Activated effector memory CD4-positive, alpha-beta T cell treated with Interleukin-2 at 50 U/mL for 16 hours (primary cell): ENCODE measurements at places on chromosomes 13 and 19.

GRCh38 chr19:16821081-16821480 lies 8.1 kb upstream of the SIN3B start:
- no peak for DNase-seq

DNA sequence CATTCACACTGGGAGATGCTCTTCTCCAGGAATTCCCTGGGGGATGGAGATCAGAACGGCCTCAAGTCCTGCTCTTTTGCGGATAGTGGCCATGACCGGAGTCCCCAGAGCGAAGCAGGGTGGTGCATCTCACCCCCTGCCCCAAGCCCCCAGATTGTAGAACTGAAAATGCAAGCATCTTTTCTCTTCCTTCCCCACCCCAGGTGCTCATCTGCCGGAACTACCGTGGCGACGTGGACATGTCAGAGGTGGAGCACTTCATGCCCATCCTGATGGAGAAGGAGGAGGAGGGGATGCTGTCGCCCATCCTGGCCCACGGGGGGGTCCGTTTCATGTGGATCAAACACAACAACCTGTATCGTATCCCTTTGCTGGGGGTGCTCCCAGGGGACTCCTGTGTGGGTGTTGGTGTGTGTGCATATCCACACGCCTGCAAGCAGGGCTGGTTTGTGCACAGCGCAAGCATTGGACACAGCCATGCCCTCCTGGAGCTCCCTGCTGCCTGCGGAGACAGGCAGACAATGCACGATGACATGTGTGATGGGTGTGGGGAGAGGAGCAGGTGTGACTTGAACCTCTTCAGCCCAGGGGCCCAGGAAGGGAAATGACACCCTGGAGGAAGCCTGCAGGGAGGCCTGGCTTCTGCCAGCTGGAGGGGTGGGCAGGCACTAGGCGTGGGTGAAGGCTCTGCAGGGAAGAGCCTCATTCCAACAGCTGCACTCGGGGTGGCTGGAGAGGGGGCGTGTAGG lies 5.7 kb downstream of the AP1M1 start:
- DNase-seq, result no peak

GRCh38 chr19:33417751-33418150 lies 44.2 kb downstream of the CEBPG start:
- no peak for DNase-seq

DNA sequence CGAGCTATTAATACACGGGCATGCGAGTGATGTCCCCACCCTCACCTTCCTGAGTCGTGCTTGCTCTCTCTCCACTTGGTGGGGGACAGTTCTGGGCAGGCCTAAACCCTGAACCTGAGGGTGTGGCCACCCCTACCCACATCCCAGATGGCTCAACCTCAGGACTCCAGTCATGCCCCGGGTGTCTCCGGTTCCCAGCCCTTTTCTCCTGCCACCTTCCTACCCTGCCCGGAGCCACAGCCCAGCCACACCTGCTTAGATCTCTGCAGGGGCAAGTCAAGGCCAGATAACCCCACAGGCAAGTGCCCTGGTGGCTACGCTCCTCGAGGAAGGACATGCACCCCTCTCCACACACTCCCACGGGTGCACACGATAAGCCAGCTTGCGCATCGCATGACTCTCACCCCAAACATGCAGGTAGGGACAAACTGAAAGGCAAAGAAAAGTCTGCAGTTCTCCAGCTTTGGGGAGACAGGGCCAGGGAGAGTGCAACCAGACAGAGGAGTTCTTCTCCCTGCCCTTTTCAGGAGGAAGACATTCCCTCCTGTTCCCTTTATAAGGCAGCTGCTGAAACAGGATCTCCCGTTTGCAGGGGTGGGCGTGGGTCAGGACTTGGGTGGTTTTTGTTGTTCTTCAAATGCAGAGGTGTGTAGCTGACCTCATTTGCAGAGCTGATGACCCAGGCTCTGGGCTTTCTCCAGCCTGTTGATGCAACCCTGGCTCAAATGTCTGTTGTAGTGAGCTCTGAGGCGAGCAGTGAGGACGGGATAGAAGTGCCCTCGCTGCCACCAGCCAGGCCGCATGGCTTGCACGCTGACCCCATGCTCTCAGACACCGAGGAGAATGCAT lies 88.6 kb downstream of the DPF1 start:
- no peak for DNase-seq

DNA sequence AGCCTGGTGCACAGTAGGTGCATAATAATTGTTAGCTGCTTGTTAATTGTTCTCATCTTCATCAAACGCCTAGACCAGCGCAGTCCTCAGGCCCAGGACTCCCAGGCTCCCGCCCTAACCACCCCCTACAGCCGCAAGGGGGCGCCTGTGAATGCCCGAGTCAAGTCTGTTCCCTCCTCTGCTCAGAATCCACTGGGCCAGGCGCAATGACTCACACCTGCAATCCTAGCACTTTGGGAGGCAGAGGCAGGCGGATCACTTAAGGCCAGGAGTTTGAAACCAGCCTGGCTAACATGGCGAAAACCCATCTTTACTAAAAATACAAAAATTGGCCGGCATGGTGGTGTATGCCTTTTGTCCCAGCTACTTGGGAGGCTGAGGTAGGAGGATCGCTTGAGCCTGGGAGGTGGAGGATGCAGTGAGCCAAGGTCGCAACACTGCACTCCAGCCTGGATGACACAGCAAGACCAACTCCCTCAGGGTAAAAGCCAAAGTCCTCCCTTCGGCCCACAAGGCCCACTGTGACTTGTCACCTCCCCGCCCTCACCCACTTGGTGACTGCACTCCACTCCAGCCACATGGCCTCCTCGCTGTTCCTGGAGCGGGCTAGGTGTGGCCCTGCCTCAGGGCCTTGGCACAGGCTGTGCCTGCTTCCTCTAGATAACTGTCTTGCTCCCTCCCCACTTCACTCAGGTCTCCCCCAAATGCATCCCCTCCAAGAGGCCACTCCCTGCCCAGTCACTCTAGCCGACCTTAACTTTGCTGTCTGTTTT lies 9.1 kb downstream of the ZNF653 start:
- peak; percentile 27 for DNase-seq

DNA sequence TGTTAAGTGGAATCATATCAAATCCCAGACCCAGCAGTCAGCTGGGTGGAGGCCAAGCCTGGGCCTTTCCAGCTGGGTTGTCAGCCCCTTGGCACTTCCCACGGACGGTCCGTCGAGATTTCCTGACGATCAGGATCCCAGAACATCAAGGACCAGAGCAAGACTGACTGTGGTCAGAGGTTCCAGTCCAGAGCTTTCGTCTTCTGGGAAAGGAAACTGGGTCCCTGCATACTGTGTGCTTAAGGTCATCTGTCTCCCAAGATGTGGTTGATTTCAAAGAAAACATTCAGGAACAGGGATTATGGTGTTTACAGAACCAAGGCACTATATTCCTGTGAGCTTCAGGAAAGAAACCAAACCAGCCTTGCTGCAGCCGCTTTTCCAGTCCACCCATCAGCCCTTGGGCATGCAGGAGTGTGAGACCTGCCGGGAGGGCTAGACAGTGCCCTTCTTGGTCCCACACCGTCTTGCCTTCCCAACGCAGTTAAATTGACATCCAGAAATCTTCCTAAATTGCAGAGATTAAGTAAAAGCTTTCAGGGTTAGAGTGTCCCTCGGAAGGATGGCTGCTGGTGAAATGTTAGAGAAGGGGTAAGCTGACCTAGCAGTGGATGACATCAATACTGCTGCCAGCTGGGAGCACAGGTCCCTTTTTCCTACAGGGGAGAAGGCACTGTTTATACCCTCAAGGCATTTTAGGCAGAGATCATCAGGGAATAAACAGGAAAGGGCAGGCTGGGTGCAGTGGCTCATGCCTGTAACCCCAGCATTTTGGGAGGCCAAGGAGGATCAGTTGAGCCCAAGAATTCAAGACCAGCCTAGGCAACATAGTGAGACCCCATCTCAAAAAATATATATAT lies 5.0 kb upstream of the C19orf33 start:
- DNase-seq, result no peak

GRCh38 chr13:71727662-71728061 lies 139.3 kb downstream of the DACH1 start:
- no peak for DNase-seq

DNA sequence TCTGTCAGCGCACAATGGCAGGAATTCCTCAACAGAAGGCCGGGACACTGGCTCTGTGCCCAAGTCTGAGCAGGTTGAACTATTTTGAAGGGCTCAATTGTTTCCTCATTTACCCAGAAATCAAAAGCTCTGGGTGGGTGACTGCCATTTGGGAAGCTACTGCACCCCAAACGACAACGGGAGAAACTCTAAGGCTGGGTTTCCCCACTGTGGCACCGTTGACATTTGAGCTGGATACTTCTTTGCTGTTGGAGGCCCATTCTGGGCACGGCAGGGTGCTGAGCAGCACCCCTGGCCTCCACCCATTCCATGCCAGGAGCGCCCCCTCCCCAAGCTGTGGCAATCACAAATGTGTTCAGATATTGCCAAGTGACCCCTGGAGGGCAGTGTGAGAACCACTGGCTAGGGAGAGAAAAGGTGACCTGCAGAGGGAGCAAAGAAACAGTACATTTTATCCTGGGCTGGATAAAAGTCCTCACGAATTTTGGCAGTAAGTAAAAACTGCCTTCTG lies 62.5 kb downstream of the RFX2 start:
- no peak for DNase-seq

DNA sequence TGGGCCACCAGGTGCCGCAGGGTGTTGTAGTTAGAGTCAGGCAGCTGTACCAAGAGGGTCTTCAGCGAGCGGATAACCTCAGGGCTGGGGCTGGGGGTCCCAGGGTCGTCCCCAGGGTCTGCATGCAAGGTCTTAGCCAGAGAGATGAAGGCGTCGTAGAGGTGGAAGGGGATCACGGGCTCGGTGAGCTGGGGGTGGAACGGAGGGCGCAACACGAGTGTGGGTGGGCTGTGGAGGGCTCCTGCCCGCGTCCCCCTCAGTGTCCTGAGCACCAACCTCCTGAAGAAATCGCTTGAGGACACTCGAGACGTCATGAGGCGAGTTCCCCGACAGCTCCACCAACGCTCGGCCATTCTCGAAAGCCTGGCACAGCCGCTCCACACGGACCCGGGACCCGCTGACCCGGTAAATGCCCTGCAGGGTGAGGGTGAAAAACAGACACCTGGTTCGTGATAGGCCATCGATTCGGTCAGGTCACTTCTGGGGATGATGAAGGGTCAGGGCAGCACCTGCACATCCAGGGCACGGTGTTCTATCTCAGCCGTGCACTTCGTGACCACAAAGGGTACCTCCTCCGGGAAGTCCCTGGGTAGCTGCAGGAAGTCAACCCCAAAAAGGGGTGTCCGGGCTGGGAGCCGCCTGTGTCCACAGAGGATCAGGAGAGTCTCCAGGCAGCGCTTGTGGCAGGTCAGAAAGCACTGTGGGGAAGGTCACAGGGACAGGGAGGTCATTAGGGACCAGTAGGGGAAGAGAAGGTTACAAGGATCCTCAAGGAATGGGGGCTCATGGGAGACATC lies 6.7 kb upstream of the LPAR2 start:
- no peak for DNase-seq

DNA sequence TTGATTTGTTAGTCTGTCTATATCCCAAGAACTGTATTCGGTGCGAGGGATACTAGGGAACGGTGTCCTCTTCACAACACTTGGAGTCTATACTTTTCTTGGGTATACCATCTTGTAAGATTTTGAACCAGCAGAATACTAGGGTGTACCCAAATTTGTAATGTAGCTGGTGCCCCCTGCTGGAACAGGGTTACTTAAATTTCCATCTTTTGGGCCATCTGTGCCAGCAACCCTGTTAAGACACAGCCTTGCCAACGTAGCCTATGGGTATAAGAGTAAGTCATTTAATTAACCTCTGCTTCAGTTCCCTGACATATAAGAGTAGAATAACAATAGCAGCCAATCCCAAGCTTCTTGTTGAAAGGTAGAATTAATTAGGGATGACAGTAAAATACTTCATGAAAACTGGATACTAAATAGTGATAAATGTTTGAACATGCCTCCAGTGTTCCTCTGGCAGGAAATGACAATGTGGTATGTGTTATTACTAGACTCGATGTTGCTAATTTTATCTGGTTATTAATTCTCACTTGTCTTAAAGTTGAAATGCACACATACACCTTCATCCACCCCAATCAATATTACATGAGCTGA lies 607.6 kb downstream of the FGF9 start:
- peak; percentile 44 for DNase-seq

GRCh38 chr19:40862333-40862732 lies 12.1 kb upstream of the CYP2A6 start:
- DNase-seq, result no peak

GRCh38 chr13:31761951-31762350 lies 22.6 kb downstream of the RXFP2 start:
- DNase-seq, result no peak

DNA sequence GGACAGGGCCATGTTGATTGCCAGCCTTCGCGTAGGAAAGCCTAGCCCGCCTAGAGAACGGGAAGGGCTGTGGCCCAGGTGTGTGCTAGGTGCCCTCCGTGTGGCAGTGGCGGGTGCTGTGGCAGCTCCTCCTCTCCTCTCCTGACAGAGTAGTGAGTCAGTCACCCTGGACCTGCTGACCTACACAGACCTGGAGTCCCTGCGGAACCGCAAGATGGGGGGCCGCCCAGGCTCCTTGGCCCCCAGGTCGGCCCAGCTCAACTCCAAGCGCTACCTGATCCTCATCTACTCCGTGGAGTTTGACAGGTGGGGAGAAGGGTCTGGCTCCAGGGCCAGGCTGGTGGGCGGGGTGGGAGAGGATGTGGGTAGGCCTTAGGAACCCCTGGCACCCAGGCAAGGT lies 11.1 kb downstream of the CCDC61 start:
- no peak for DNase-seq

DNA sequence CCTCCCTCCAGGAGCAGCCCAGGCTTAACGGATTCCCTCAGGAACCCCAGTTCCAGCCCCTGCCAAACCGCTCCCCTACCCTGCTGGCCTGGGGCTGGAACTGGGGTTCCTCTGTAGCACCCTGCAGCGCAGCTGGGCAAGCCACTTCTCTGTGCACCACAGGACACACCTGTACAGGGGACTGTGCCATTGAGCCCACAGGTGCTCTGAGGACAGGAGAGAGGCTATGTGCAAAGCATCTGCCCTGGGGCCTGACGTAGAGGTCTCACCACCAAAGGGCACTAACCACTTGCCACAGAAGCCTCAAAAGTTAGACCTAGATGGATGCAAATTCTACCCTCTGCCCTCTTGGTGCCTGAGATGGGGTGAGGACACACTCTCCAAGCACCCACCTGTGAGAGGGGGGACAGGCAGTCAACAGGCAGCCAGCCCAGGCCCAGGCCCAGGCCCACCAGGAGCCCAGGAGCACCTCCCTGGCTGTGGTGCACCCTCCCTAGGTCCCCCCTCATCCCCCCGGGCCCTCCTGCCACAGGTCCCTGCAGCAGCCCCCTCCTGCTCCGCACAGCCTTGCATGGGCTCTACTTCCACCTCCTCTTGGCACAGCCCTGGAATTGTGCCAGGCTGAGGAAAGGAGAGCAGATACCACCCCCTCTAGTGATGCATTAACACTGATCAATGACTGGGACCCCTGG lies 27.6 kb upstream of the SLC35E1 start:
- no peak for DNase-seq

DNA sequence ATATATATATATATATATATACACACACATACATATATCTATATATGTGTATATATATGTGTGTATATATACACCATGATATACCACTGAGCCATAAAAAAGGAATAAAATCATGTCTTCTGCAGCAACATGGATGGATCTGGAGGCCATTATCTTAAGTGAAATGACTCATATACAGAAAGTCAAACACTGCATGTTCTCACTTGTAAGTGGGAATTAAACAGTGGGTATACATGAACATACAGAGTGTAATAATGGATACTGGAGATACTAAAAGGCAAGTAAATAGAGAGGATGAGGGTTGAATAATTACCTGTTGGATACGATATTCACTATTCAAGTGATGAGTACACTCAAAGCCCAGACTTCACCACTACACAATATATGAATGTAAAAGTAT lies 332.6 kb downstream of the SLITRK1 start:
- DNase-seq, result no peak
